ENCODE measurements at places on chromosomes 16 and 17. TPM values are rescaled to one million over a fixed set of nuclear protein-coding genes. Genes with fewer than 3 reads are reported as not detected.

DNA sequence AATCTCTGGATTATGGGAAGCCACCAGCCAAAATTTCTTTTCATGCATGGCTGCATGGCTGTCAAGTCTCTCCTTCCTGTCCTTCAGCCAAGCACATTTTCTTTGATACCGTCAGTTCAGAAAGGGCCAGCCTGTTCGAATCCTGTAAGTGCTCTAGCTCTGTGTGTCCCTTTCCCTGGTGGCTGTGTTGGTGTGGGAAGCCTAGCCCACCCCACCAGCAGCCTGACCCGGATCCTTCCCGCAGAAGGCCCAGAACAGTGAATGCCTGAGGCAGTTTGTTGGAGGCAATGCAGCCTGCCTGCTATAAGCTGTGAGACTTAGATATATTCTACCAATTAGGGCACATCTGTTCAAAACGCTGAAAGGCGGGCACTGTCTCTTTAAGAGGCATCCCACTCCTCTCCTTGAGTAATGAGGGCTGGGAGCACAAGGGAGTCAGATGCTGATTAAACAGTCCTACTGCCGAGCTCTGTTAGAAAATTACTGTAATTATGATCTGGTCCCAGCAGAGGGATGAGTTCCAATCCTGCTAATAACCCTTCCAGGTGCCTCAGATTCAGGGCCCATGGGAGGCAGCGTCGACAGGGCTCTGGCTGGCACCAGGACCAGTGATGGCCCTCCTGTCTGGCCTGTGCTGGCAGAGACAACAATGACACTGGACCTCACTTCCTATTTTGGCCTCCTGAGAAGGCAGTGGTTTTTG is 18.4 kb downstream of the SNX11 start:
- no peak overlapping the region for H3K27ac ChIP-seq
- no peaks in the 10 kb centered on the region for H3K27me3 ChIP-seq
- no peak overlapping the region for H3K4me3 ChIP-seq
- H3K4me1 ChIP-seq: no peaks in the 10 kb centered on the region
- no peak for DNase-seq

Gene ANKRD13B
- total RNA-seq: 3.5 TPM

GRCh38 chr17:80785477-80786178 is 206.0 kb upstream of the CHMP6 start:
- H3K27me3 ChIP-seq: no peaks in the 10 kb centered on the region
- peaks cover 84% of the 10 kb centered on the region for H3K4me1 ChIP-seq

- H3K36me3 ChIP-seq: no peaks in the 10 kb centered on the region
- no peak overlapping the region for H3K4me3 ChIP-seq
- DNase-seq: no peak
These were observed 372.7 kb upstream of the CDH11 start for GRCh38 chr16:65494609-65495008.

DNA sequence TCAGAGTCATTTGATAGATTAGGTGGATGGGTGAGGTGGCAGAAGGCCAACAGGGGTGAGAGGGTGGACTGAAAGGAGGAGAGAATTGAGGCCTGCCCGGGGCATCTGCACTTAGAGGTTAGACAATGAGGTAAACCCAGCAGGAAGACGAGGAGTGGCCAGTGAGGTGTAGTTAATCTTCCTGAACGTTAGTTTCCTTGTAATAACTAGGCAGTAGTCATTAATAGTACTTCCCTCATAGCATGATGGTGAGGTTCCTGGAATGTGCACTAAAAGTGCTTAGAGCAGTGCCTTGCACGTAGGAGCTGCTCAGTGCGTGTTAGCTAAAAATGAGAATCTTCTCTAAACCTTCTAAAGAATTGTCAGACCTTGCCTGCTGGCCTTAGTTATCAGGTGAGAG is 13.5 kb upstream of the KSR1 start:
- no peaks in the 10 kb centered on the region for H3K4me1 ChIP-seq
- H3K36me3 ChIP-seq: no peaks in the 10 kb centered on the region
- H3K27me3 ChIP-seq: peaks cover 3% of the 10 kb centered on the region
- H3K27ac ChIP-seq: no peak overlapping the region
- no peak for DNase-seq

Gene LRRC46
- total RNA-seq: 1.0 TPM

Gene WDR90
- total RNA-seq: 23.4 TPM

DNA sequence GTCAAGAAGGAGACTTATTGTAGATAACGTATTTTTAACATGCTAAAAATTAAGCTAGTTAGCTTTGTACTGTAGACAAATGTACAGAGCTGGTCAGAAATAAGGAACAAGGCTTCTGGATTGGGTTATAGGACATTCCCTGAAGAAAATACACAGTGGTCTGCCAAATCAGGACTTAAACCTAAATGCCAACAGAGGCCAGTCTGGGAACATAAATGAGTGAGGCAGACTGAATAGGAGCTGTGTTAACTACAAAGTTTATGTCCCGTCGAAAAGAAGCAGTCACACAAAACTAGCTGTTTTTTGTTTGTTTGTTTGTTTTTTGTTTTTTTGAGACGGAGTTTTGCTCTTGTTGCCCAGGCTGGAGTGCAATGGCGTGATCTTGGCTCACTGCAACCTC is 120.4 kb upstream of the C17orf78 start:
- H3K4me1 ChIP-seq: no peaks in the 10 kb centered on the region
- H3K27me3 ChIP-seq: no peaks in the 10 kb centered on the region
- no peak overlapping the region for H3K4me3 ChIP-seq
- DNase-seq: no peak
- H3K36me3 ChIP-seq: peaks cover 21% of the 10 kb centered on the region

Gene CXCL16
- 11.2 TPM for total RNA-seq

DNA sequence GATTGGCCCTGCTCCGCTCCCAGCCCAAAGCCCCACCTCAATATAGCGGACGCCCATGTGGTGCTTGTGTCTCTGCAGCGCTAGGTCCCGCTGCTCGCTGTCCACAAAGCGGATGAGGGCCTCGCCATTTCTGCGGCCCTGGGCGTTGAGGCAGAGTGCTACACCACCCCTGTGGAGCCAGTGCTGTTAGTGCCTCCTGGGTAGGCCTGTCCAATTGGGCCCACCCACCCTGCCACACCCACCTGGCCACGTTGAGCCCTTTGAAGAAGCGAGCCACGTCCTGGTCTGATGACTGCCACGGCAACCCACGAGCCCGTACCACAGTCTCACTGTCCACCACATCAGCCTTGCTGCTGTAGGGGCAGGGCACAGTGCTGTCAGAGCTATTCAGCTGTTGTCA is 3.6 kb downstream of the ESRP2 start:
- peaks cover 14% of the 10 kb centered on the region for H3K4me1 ChIP-seq
- no peak for DNase-seq
- H3K4me3 ChIP-seq: no peak overlapping the region
- H3K27ac ChIP-seq: no peak overlapping the region
- H3K36me3 ChIP-seq: peaks cover 24% of the 10 kb centered on the region

Gene CIBAR2
- not detected for total RNA-seq

- no peak for DNase-seq
- H3K4me1 ChIP-seq: no peaks in the 10 kb centered on the region
- no peak overlapping the region for H3K4me3 ChIP-seq
- no peaks in the 10 kb centered on the region for H3K36me3 ChIP-seq
These were observed 98.5 kb downstream of the SOX9 start for GRCh38 chr17:72219137-72219823.

Gene ZFHX3
- 2.1 TPM for total RNA-seq

Gene JMJD8
- 32.5 TPM for total RNA-seq

DNA sequence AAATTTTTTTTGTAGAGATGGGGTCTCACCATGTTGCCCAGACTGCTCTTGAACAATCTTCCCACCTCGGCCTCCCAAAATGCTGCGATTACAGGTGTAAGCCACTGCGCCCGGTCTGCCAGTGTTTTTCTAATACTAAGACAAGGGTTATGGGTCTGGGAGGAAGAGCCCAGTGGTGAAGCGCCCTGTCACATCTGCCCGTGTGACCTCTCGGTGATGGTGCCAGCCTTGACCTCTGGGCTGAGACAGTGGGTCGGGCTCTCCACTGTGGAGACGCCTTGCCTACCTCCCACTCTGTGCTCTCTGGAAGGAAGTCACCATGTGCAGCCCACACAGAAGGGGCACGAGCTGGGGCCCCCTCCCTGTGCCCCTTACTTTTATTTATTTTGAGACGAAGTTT is 5.1 kb upstream of the BAIAP2 start:
- peaks cover 15% of the 10 kb centered on the region for H3K4me1 ChIP-seq
- H3K4me3 ChIP-seq: no peak overlapping the region
- H3K36me3 ChIP-seq: no peaks in the 10 kb centered on the region
- no peak overlapping the region for H3K27ac ChIP-seq
- no peak for DNase-seq
- H3K27me3 ChIP-seq: peaks cover 80% of the 10 kb centered on the region

Gene TBC1D3
- total RNA-seq: not detected

GRCh38 chr17:2796164-2797125 is at the start of gene RAP1GAP2:
RAP1GAP2 (plus strand) TSS chr17:2796438; CDS start chr17:2796528, 90 bp downstream.
- H3K36me3 ChIP-seq: peaks cover 10% of the 10 kb centered on the region
- no peak within 1 kb of the TSS for H3K27ac ChIP-seq
- peak; percentile 78 for DNase-seq
- H3K4me3 ChIP-seq: peak within 1 kb of the TSS; percentile 85
- peaks cover 6% of the 10 kb centered on the region for H3K27me3 ChIP-seq

DNA sequence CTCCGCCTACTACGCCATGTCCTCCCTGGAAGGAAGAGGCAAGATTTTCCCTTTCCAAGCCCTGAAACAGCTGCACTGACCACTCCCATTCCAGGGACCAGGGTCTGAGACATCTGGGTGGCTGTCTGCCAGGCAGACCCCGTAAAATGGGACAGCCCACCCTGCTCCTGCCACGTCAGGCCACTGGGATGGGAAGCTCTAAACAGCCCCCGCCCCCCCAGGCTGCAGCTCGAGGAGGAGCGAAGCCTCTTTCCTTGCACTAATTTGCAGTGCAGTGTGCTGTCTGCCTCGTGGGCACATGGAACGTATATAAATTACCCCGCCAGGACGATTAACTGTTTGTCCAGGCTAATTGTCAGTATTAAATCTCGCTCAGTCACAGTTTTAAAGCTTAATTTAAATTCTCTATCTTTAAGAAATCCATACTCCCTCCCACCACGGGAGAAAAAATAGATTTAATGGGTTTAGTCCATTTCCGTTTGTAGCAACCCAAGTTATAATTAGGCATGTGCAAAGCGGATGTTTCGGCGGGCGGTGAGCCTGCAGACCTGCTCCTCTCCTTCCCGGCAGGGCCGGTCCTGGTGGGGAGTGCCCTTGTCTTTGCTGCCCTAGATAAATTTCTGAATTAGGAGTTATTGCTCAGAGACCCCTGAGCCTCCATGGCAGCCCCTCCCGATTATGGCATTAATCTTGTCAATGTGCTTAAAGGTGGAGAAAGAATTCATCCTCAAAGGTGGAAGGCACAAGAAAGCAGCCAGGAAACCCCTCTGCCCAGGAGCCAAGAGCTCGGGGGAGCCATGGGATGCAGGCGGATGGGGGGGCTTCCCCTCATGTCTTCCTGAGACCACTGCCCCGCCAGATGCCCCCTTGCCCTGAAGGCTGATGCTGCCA is 268.0 kb upstream of the TNRC6C start:
- DNase-seq: no peak
- no peak overlapping the region for H3K27ac ChIP-seq
- H3K4me3 ChIP-seq: no peak overlapping the region
- no peaks in the 10 kb centered on the region for H3K36me3 ChIP-seq
- H3K27me3 ChIP-seq: no peaks in the 10 kb centered on the region

Gene SLC25A10
- 6.5 TPM for total RNA-seq

- peaks cover 16% of the 10 kb centered on the region for H3K4me1 ChIP-seq
- no peaks in the 10 kb centered on the region for H3K36me3 ChIP-seq
- no peak overlapping the region for H3K4me3 ChIP-seq
- no peak overlapping the region for H3K27ac ChIP-seq
These were observed 55.9 kb downstream of the C17orf67 start for GRCh38 chr17:56777859-56778258.

DNA sequence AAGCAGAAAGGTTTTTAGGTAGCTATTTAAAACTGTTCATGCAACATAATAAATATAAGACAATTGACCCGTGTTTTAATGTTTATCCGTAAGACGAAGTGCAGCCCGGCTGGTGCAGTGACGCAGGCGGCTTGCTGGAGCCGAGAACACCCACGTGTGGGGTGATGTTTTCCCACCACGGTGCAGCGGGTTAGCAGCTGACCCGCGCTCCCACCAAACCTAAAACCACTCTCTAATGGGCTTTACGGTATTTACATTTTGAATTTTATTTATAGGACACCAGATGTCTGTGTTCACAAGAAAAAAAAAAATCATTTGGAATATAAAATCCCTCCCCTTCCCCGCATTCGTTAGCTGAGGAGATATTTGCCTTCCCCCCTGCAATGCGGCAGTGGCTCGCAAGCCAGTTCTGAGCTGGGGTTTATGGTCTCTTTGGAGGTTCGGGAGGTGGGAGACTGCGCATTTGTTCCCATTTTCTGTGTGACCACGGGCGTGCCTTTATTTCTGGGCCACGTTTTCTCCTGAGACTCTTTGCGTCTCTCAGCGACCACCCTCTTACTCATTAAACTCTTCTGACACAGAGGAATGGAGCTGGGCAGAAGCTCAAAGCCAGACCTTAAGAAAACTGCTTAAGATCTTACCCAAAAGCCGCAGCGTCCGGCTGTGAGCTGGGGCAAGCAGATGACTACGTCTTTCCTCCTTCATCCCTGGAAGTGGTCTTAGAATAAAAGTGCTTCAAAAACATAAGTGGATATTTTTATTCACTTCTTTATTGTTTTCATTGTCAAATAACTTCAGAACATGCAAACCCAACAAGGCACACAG is 301.1 kb downstream of the IRF8 start:
- H3K36me3 ChIP-seq: no peaks in the 10 kb centered on the region
- peaks cover 7% of the 10 kb centered on the region for H3K27me3 ChIP-seq
- no peaks in the 10 kb centered on the region for H3K4me1 ChIP-seq
- no peak overlapping the region for H3K27ac ChIP-seq
- no peak overlapping the region for H3K4me3 ChIP-seq
- DNase-seq: no peak

- H3K36me3 ChIP-seq: no peaks in the 10 kb centered on the region
- no peak for DNase-seq
- H3K4me3 ChIP-seq: no peak overlapping the region
These were observed 213.3 kb upstream of the AXIN2 start for GRCh38 chr17:65774787-65775186.

Gene TBX21
- total RNA-seq: 7.9 TPM

GRCh38 chr17:7849751-7850504 is 4.9 kb upstream of the TMEM88 start:
- H3K4me1 ChIP-seq: peaks cover 28% of the 10 kb centered on the region
- peaks cover 54% of the 10 kb centered on the region for H3K36me3 ChIP-seq
- H3K4me3 ChIP-seq: no peak overlapping the region
- DNase-seq: no peak

DNA sequence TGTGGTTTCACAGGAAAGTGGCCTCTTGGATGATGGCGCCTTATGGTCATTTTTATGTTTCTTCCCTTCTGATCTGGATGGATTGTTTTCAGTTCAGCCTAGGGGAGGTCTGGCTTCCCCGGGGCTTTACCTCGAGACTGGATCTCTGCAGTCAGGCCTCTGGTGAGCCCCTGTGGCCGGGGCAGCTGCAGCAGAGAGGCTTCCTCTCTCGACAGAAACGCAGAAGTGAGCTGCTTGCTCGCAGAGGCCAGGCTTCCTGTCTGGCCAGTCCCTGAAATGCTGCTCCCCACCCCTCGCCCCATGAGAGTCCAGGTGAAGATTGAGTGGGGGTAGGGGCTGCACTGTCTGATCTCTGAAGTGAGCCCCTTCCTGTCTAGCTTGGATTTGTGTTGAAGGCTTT is 44.0 kb downstream of the PLCG2 start:
- no peaks in the 10 kb centered on the region for H3K36me3 ChIP-seq
- H3K27me3 ChIP-seq: peaks cover 3% of the 10 kb centered on the region
- DNase-seq: no peak
- peaks cover 35% of the 10 kb centered on the region for H3K4me1 ChIP-seq
- H3K27ac ChIP-seq: peak overlapping the region; percentile 62
